ENCODE measurements at places on chromosomes 13 and 19.

DNA sequence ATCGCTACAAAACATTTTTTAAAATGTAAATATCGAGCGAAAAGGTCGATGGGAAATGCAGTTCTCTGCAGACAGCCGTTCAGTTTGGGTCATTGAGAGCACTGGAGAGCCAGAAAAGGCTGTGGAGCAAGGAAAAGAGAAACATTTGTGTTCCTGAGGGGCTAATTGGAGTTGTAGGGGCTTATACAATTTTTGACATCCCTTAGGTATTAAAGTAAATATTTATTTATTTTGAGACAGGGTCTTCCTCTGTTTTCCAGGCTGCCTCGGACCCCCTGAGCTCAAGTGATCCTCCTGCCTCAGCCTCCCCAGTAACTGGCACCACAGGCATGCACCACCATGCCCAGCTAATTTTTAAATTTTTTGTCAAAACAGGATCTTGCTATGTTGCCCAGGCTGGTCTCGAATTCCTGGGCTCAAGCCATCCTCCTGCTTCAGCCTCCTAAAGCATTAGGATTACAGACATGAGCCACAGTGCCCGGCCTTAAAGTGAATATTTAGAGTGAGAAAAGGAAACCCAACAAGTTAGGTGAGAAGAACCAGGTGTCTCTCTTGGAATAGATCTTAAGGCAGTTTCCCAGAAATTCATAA, 825 bp upstream of the YIF1B start:
- DNase-seq = no peak

DNA sequence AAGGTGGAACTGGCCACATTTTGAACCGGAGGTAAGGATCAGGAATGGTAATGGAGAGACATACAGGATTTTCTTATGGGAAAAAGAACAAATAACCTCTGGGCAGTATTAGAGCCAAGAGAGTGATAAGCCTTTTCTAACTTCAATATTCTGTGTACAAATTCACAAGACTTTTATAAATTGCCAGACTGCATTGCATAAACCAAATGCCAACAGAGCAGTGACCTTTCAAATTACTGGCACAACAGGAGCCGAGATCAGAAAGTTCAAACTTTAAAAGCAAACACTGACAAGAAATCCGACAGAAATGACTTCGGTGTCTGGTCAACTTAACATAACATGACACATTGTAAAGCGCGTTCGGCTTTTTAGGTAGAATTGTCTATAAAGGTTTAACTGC, 737.1 kb downstream of the GPC5 start:
- no peak for DNase-seq

GRCh38 chr13:91165758-91166157, 181.7 kb upstream of the MIR17HG start:
- no peak for DNase-seq

DNA sequence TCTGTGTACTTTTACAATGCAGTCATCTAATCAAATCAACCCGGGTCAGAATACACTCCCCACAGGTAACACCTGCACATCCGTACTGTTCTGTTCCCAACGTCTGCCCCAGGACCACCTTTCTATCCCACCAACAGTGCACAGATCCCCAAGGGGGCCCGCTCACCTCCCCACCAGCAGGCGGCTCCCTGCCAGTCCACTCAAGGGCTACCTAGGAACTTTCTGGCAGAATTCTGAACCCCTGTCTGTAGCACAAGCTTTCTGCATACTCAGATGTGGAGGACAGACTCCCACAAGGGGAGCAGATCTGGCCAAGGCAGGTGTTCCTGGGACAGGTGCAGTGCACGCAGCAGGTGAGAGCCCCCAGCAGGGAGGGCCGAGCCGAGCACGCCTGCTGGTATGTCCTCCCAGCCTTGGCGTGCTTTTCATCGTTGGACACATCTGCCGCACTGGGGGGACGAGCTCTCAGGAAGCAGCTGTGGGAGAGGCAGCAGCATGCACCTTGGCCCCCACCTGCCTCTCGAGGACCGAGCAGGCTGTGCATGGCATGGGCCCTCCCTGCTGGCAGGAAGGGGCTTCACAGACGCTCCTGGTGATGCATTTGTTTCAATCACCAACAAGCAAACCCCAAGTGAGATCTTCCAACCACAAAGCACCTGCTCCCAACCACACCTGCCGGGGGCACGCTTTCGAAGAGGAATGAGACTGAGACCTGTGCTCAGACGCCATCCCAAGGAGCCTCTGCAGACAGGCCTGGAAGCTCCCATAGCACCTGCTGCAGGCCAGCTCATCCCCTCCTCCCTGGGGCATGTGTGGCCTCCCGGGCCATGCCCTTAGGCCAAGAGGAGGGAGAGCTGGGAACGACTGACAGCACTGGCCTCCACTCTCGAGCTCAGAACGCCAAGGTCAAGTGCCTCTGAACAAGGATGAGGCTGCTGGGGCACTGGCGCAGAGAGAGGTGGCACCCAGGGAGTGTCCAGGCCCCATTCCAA, 35.9 kb downstream of the RAB20 start:
- DNase-seq = no peak
